ENCODE measurements at places on chromosomes 2 and 18.

- DNase-seq: no peak
Measured at GRCh38 chr2:50991602-50992001, 40.3 kb downstream of the NRXN1 start.

GRCh38 chr2:40030456-40030975 lies 251.5 kb upstream of the THUMPD2 start:
- DNase-seq: no peak

DNA sequence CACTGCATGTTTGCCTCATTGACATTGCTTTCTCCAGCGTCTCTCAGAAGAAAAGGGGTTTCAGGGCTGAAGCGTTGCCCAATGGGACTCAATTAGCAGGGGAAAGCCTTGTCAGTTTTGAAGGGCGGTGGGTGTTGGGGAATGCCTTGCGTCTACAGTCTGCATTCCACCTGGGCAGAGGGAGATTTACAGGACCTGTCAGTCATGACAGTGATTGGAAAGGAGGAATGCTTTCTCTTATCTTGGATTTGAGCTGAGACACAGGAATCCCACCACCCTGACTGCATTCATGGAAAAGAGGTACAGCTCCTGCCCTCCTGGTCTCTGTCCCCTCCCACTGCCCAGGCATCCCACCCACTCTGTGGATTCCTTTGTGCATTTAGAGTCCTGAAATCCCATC lies 123.9 kb downstream of the ACKR3 start:
- no peak for DNase-seq

DNA sequence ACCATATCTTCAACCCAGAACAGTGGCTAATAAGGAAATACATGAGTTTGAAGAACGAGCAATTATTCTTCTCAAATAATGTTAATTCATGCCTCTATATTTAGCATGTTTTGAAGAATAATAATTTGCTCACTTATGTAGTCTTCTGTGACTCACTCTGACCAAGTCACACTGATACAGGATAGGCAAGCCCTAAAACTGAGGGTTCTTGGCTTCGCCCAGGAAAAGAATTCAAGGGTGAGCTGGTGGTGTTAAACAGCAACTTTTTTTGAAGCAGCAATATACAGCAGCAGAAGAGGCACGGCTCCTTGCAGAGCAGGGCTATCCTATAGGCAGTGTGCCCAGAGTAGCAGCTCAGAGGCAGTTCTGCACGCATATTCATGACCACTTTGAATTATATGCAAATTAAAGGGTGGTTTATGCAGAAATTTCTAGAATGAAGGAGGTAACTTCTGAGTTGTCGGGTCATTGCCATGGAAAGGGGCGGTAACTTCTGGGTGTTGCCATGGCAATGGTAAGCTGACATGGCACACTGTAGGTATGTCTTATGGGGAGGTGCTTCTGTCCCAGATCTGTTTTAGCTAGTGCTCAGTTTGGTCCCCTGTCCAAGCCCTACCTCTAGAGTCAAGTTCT lies 200.6 kb downstream of the RND3 start:
- no peak for DNase-seq

DNA sequence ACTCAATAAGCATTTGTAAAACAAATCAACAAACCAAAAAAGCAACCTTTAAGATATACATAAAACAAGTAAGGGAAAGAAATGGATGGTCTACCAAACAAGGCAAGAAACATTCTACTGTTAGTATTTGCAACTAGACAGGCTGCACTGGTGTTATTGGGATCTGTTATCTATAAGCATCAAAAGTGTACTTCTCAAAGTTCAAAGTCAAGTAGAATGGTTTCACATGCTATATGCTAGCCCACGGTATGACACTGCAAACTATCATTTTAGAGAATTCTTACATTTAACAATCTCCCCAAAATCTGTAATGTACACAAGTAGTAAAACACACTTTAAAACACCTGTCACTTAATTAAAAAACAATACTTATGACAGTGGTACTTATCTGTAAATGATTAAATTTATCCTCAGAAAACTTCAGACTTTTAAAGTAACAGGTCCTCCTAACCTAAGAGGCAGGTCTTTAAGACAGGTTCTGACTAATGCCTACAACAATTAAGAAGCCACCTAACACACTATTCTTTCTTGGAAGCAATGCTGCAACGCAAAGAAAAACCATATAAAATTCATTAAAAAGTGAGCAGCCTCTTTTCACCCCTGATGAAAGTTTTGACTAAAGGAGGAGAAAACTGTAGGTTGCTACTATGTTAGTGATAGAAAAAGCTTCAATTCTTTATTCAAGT lies 34.8 kb downstream of the SMAD2 start:
- DNase-seq: no peak

- DNase-seq: no peak
Measured at GRCh38 chr2:422676-423435, 135.0 kb upstream of the ALKAL2 start.

DNA sequence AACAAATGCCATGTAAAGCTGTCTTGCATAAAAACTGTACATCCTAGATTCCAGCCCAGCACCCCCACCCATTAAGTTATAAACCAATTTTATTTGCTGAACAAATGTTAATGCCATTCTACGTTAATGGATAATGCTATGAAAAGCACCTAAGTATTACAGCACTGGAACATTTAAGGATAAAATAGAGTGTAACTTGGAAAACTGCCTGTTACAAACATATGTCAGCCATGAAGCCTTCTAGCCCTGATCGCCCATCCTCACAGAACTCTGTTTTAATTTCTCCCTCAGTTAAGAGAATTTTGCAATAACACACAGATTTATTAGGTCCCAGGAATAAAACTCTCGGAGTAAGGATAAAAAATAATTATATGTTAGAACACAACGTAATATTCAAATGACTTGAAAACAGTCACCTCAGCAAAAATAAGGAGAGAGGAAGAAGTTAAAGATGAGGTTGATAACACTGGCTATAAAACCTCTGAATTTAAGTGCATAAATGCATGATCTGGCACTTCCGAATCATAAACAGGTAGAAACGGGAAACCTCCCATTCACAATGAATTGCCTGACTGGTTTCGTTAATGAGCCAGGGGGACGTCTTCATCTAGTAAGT lies 308.7 kb downstream of the AFF3 start:
- no peak for DNase-seq

DNA sequence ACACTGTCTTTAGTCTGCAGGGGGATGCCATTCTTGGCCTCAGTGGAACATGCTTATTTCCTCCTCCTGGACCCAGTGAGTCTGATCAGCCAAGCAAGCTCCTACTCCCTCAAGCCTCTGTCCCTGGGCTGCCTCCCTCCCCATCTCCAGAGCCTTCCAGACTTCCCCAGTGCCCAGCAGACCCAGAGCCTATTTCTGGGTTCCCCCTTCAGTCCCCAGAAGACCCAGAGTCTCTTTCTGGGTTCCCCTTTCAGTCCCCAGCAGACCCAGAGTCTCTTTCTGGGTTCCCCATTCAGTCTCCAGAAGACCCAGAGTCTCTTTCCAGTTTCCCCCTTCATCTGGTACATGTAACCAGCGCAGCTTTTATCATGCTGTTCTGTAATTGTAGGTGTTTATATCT lies 17.0 kb upstream of the PKDCC start:
- DNase-seq: no peak

DNA sequence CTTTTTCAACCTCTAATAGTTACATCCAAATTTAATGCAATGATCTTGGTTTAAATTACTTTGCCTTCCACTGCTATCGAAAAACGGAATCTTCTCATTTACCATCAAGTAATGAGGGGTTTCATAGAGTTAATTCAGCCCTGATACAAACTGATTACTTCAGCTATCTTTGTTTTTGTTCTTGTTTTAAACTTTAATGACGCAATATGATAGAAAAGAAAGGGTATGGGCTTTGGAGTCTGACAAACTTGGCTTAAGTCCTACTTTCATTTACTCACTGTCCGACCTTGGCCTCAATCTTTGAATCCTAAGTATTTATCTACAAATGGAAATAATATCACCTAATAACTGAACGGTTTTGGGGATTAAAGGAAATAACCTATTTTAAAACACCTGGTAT lies 16.1 kb downstream of the ADAM17 start:
- no peak for DNase-seq

DNA sequence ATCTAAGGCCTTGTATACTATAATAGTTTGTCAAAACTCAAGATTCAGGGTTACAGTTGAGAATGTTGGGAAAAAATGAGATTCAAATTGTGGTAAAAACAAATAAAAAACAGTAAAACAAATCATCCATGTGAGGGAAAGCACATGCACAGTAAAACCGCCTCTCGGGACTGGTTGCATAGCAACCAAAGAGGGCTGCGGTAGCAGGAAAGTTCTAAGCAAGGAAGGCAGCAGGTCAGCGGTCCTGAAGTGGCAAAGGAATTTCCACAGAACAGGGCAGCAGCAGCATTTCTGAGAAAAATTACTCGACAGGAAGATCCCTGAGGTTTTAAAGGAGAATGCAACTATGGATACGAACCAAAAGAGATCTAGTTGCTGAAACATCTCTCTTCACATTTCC lies 93.7 kb downstream of the DYNAP start:
- DNase-seq: no peak

DNA sequence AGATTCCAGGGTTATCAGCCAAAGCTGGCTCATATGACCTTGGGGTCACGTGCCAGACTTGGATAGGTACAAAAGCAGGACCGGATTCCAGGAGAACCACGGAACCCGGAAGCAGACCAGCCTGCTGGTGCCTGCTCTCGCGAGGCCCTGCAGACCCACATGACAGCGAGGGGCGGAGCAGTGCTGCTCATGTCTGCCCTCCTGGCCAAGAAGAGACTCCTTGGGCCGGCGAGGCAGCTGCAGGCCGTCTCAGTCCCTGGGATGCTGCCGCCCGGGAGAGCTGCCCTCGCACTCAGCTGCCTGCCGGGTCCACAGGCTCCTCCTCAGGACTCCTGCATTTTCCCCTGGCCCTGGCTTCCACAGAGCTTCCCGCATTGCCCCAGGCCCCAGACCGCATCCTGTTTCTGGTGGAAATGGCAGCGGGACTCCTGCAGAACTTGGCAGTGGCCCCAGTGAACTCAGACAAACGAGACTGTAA lies 739.5 kb downstream of the SOCS6 start:
- no peak for DNase-seq

Measured in NCI-H187 (cell line).